ENCODE measurements at places on chromosomes 7 and 10.

DNA sequence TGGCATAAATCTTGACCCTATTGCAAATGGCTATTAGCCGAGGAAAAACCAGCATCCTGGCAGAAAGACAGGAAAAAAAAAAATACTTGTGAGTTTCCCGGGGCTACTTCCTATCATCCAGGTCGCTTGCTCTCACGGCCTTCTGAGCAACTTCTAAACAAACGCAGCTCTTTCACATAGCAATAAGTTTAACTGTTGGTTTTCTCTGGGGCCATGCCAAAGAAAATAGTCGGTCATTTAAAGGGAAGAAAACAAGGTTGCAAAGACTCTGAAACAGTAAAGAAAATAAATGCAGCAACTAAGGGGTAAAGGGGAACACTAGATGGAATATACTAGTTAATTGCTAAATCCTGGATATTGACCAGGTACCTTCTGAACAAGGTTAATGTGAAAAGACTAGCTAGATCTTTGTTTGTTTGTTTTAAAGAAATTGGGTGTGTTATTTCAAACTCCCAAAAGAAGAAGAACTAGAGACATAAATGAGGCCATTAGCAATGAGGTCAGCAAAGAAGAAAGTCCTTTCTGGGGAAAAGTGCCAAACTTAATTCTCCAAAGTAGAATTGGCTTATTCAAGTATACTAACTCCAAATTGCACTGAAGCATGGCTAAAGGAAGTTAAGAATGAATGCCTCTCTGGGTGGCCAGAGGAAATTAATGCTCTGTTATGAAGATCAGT is 54.2 kb downstream of the SLC39A12 start:
- DNase-seq: no peak

- DNase-seq: no peak
Observed at GRCh38 chr7:26583094-26583648, 281.2 kb downstream of the SKAP2 start.

- DNase-seq: no peak
Observed at GRCh38 chr7:112421666-112422486, 28.4 kb upstream of the IFRD1 start.

DNA sequence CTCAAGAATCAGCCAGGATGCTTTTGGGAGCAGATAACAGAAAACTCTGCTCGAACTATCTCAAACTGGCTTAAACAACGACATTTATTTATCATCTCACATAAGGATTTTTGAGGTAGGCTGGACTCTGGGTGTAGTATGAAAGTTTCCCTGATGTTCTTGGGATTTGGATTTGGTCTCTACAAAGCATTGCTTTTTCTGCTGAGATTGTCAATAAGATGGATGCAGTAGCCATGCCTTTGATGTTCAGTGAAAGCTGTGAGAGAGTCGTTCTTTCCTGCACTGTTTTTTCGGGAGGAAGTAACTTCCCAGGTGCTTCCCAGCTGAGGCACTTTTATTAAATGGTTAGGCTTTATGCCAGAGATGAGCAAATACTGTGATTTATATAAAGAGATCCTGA is 181.1 kb downstream of the PRKG1 start:
- no peak for DNase-seq

DNA sequence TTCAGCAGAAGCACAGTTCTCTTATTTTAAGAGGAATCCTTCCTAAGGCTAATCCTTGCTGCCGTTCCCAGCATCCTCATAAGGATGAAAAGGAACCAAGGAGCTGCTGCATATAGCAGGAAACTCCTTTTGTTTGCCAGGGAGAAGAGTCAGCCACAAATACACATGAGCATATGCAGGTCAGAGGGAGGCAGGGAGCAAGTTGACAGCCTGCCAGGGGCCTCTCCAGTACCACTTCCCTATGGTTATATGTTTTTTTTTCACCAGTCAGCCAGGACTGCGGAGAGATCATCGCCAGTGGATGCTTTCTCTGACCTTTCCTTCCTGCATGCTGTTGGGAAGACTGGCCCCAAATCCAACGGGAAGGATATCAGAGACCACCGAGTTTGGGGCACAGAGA is 39.8 kb downstream of the SLC35B4 start:
- DNase-seq: no peak
